AG09319 (cell line): ENCODE measurements at places on chromosomes 16 and 17.
A peak's percentile ranks its signal among the peaks of the same experiment; 100 is the strongest.

DNA sequence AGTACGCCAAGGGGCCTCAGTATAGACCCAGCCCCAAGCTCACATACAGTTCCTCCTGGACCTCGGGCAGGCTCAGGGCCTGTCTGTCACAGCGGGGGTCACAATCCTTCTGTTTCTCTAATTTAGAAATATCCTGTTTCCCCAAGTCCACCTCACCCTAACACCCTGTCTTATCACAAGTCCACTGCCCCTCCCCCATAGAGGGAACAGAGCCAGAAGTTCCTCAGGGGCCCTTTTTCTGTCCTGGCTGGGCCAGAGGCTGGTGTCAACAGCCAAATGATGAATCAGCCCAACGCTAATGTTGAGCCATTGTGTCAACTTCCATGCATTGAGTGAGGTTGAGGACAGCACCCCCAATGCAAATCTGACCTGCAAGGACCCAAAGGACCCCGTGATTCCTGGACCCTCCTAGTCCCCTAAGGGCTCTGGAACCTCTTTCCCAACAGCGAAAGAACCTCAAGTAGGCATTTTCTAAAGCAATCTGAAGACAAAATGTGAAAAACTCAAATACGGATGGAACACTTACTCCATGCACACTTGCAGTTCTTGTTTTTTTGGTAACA is 58.6 kb downstream of the PECAM1 start:
- DNase-seq = no peak

DNA sequence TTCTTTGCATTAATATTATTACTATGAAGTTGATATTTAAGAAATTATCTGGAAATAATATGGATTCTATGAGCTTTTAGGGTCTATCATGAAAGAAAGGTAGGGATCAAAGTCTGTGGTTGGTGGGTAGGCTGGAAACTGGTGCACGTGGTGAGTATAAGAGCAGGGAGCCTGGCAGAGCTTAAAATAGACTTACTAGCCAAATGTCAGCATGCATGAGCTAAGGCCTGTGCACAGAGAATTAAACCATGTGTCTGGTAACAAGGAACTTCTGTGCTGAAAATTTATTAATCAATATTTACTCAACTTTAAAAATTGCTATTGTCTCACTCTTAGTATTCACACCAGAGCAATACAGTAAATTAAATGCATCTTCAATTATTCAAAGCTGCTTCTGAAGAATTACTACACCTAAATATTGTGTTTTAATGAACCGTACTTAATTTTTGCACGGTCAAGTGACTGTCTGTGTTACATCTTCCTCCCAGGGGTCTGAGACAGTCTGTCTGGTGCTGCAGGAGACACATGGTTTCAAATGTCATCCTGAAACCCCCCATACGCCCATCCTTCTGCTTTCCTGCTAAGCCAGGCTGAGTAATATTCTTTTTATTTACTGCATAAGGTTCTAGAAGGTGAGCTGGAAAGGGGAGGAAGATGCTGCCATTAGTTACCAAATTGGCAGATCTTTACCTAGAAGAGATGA is 161.0 kb upstream of the NLRP1 start:
- no peak for DNase-seq

- no peak for DNase-seq
These were observed 1.2 kb downstream of the TMEM95 start for GRCh38 chr17:7356072-7356549.

GRCh38 chr16:85935974-85936760 is 37.2 kb downstream of the IRF8 start:
- no peak for DNase-seq

GRCh38 chr17:83160443-83161297 is 81.3 kb downstream of the METRNL start:
- DNase-seq = no peak

GRCh38 chr17:79164913-79165695 is 90.5 kb downstream of the ENGASE start:
- DNase-seq = no peak

DNA sequence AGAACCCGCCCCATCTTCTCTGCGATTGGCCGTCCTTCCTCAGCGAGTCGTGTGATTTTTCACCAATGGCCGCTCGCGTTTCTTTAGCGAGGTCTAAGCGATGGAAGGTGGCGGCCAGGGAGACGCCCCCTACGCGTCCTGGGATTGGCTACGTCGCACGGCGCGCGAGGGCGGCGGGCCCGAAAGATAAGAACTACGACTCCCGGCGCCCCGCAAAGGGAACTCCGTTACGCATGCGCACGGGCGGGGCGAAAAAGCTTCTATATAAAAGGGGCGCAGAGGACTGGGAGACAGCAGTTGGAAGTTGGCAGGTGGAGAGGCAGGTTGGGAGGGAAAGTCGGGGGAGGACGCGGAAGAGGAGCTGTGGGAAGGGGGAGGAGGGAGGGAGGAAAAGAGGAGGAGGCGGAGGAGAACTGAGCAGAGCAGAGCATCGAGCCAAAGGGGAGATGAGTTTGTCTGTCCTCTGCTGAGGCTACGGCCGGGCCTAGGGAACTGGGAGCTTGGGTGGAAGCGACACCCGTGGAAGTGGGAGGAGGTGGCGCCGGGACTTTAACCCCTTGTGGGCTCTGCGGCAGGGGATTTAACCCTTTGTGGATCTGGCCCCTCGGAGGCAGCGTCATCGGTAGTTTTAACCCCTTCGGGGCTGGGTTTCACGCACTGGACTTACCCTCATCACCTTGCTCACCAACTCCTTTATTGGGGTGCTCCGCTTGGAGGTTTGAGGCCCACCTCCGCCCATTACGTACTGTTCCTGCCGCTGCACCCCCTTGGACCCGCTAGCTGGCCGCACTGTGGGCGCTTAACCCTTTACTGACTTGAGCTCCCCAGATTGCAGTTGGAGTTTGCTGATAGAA is at the start of gene HEXIM1:
Gene HEXIM1 (plus strand): TSS at position 293 of the 854 bp plus-strand sequence. CDS start 716 bp downstream, outside the sequence.
- peak; percentile 100 for DNase-seq

- no peak for DNase-seq
These were observed 60.6 kb downstream of the KPNA2 start for GRCh38 chr17:68096111-68096510.

- no peak for DNase-seq
These were observed 34.9 kb upstream of the SSTR5 start for GRCh38 chr16:1037394-1038257.

DNA sequence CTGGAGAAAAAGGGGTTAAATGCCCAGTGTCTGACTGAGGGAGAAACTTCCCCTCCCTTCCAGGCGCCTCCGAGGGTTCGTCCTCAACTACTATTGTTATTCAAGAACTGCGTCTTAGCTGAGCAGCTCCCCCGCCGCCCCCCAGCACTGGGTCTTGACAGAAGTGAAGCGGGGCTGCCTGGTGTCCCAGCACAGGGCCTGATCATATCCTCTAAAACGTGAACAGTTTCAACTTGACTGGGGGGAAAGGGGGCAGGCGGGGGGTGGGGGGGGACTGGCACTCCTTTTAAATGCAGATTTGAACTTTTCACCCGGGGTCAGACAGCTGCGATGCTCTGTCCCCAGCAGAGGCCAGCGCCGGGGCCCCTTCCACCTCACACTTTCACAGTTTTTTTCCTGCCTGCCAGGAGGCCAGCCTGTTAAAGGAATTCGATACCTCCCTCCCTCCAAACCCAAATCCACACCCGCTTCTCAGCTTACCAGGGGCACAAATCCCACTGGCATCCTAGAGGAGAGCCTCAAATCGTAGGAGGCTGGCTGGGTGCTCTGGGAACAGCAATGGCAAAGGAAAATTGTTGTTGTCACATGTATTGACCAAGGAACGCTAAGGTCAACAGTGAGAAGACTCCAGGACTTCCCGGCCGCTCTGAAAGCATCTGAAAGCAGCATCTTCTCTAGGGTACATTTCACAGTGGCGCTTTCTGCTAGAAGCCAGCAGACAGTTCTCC is 14.5 kb downstream of the ZFHX3 start:
- DNase-seq = no peak

- no peak for DNase-seq
These were observed 37.4 kb downstream of the ZDHHC7 start for GRCh38 chr16:84973776-84974523.

GRCh38 chr17:40306395-40306794 is 2.6 kb upstream of the RARA start:
- DNase-seq = no peak

DNA sequence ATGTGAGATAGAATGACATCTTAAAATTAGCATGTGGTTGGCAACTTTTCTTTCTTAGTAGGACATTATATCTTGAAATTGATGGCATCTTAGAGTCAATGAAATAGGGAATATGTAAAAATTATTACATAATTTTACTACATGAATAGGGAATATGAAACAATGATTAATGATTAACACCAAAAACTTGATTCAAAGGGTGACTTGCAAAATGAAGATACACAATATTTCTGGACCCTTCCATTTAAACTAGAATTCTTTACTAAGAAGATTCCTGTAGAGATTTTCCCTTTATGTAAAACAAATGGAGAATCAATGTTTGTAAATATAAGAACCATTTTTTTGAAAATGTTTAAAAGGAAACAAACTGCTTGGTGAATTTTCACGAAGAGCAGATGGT is 3.4 kb downstream of the MRTFB start:
- no peak for DNase-seq

GRCh38 chr17:73359987-73360410 is 48.2 kb upstream of the CDC42EP4 start:
- DNase-seq = no peak

DNA sequence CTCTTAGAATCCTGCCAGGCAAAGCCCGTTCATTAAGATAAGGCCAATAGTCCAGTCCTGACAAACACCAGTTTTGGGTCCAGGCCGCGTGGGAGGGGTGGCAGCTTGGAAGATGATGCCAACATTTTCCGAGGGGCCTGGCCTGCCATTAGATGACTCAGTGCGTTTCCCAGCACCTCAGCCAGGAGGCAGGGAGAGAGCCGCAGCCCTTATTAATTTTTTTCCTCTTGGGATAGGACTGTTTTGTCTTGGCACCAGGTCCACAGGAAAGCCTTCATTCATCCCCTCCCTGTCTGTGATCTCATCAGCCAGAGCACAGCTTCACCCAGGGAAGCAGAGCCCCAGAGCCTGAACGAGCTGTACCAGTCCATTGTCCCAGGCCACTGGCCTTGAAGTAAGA is 4.7 kb upstream of the NDEL1 start:
- peak; percentile 59 for DNase-seq

DNA sequence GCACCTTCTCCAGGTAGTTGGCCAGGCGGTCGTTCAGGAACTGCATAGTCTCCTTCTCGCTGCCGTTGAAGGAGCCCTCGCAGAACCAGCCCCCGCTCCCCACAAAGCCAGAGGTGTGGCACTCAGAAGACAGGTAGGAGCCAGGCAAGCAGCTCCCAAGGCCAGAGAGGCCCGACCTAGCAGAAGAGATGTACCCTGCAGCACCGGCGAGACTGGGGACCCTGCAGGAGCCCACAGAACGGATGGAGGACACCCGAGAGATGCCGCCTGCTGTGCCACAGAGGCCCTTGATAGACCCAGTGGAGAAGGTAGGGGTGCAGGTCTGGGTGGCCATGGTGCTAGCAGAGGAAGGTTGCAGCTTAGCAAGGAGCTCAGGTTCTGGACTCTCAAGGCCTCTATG is at the start of gene KRT36:
Gene KRT36 (minus strand): TSS at position 380 of the 400 bp plus-strand sequence. CDS start 46 bp downstream, at position 334.
- no peak for DNase-seq

DNA sequence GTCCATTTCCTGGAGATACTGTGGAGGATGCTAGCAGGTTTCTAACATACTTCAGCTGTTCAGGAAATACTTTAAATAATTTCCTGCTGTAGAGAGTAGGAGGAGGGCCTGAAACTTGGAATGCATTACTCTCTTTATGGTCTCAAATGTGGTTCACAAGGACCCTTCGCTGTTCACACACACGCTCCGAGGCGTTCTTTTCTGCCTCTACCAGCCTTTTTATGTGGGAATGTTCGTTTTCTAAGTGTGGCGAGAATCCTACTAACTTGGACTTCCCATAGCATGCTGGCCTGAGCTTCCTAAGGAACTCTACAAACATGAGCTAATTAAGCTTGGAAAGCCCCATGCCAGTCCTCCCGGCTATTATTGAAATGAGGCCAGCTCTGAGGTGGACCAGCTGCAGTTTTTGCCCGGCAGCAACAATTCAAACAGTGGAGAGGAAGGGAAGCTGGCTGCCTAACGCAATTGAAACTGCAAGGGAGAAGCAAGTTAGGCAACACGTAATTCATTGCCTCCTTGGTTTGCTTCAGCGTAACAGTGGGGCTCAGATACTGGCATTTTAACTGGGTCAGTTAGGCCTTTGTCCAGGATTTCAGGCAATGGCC is 18.9 kb downstream of the KPNA2 start:
- no peak for DNase-seq

DNA sequence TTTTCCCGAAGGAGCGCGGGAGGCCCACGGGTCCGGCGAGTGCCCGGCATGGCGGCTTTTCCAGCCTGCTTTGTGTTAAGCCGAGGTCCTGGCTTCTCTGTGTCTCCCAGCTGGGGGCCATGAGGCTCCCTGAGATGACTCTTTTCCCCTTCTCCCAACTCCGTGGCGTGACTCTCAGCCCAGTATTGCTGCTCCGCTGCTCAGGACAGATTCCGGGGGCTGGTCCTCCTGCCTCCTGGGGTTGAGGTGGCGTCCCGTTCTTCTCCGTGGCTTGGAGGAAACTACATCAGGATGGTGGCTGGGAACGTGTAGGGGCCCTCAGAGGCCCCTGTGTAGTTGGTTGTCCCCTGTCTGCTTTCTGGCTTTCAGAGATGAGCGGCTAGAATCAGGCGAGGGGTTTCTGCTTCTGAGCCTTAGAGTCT is 951 bp downstream of the GPS1 start:
- no peak for DNase-seq

- no peak for DNase-seq
These were observed 102.1 kb downstream of the SNX29 start for GRCh38 chr16:12078405-12079280.

GRCh38 chr17:34375426-34375997 is 12.5 kb upstream of the CCL1 start:
- no peak for DNase-seq

GRCh38 chr17:31236712-31237111 is 60.3 kb downstream of the OMG start:
- DNase-seq = no peak

DNA sequence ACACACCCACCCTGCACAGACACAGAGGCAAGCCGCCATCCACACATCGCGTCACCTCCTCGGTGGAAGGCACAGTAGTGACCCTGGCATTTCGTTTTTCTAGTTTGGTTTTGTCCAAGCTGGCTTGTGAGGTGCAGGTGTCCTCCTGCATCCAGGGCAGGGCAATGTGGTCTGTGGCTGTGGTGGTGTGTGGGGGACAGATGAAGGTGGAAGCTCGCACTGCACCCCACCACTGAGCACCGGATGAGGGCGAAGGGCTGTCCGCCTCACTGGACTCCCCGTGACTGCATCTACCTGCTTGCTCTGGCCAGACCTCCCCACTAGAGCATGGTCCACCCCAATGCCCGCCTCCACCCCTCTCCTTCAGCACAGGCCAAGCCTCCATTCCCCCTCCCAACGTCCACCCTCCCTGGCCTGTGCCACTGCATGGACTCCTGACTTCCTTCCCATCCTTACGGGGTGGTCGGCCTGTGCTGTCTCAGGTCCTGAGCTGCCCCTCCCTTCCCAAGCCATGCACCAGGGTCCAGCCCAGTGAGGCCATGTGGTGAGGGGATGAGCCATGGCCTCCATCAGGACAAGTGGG is 78.8 kb upstream of the CBX4 start:
- no peak for DNase-seq

DNA sequence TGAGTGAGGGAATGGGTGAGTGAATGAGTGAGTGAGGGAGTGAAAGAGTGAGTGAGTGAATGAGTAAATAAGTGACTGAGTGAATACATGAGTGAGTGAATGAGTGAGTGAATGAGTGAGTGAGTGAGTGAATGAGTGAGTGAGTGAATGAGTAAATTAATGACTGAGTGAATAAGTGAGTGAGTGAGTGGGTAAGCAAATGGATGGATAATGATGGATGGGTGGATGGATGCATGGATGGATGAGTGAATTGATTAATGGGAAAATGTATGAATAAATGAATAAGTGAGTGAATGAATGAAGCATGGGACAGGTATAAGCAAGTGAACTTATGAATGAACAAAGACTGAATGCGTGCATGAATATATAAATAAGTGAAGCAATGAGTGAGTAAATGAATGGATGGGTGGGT is 25.4 kb downstream of the TMEM114 start:
- DNase-seq = no peak
